ENCODE measurements at places on chromosomes 2 and 18.

- DNase-seq = no peak
These were observed 2.2 kb downstream of the TGIF1 start for GRCh38 chr18:3451989-3452749.

- DNase-seq = no peak
These were observed 411.2 kb downstream of the RND3 start for GRCh38 chr2:150076281-150076680.

- DNase-seq = no peak
These were observed 263.9 kb downstream of the LTBP1 start for GRCh38 chr2:33210626-33211025.

- no peak for DNase-seq
These were observed 149.3 kb downstream of the EML6 start for GRCh38 chr2:54872780-54873179.

DNA sequence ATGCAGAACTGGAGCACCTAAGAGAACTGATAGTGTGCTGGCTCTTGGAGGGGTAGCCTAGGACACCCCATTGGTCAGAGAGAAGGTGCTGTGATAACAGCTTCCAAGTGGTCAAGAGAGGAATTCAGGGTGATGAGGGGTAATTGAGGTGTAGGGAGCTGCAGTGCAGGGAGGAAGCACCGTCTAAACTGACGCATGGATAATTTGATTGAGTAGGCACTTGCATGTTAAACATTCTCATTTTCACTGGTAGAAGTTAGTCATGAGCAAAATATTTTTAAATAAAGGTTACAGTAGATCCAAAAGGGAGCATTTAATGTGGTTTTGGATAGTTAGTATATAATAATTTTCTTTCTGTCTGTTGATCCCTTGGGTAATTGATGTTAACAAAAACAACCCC lies 155.1 kb upstream of the TCF4 start:
- DNase-seq = no peak

Measured in activated gamma-delta T cell treated with anti-CD3 and anti-CD28 coated beads, Interleukin-2, amount 50 U/mL, for 16 hours (primary cell).